ENCODE measurements at places on chromosomes 5 and 9.
A peak's percentile ranks its signal among the peaks of the same experiment; 100 is the strongest.

- DNase-seq = no peak
These were observed 8.2 kb upstream of the TRIM14 start for GRCh38 chr9:98127226-98127625.

DNA sequence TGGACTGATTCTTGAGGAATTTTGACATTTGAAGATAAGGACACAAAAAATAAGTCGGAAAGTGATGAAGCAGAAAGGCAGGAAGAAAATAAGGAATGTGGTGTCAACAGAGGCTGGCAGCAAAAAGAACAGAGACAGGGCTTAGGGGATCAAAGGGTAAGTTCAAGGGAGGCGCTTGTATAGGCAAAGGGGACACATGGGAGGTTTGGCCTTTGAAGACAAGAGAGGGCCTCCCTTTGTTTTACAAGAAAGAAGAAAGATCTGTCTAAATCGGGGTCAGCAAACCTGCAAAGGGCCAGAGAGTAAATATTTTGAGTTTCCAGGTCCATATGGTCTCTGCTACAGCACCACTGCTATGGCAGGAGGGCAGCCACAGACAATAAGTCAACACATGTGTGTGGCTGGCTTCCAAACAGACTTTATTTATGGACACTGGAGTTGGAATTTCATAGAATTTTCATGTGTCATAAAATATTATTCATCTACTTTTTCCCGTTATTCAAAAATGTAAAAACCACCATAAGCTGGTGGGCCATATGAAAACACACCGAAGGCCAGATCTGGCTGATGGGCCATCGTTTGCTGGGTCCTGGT is 112.0 kb upstream of the FBXL7 start:
- no peak for DNase-seq

- DNase-seq = no peak
These were observed 153.5 kb downstream of the MAT2B start for GRCh38 chr5:163658702-163659567.

DNA sequence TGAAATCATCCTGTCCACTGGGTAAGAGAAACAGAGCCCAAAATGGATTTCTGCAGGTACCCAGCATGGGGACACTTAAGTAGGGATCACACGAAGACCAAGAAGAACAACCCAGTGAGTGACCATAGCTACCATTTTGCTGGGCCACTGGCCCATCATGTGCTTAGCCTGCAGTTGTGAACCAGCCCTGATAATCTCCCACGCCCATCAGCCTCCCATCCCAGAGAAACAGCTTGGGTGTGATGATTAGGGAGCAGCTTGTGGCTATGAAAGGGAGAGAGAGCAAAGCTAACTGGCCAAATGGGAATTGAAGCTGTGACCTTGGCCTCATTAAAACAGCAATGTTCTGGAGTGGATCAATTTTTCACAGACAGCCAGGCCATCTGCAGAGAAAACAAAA is 138.5 kb downstream of the SLC24A2 start:
- no peak for DNase-seq

DNA sequence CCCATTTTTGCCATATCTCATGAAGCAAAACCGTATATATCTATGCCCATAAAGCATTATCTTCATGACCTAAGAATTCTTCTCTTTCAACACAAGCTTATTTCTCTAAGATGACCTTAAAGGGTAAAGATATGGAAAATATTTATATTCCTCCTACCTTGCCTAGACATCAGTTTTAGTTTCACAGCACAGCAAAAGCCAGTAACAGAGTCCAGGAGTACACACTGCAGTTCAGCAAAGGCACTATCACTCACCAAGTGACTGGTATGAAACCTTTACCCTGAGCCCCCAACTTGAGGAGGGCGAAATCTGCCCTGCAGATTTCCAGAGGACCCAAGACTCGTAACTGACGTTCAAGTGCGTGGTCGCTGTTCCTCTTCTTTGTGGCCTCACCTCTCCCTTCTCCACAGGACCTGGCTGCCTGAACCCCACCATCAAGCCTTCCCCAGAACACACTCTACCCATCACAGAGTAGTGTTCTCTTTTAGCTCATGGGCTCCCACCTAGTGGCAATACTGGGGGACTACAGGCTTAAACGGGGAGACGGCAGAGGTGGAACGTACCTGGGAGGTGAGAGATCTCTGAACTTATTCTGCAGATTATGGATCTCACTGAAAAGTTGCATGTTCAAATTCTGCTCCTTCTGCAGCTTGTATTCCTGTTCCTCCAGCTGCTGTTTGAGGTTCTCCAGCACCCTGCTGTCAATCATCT is 141.0 kb downstream of the CDK5RAP2 start:
- no peak for DNase-seq

DNA sequence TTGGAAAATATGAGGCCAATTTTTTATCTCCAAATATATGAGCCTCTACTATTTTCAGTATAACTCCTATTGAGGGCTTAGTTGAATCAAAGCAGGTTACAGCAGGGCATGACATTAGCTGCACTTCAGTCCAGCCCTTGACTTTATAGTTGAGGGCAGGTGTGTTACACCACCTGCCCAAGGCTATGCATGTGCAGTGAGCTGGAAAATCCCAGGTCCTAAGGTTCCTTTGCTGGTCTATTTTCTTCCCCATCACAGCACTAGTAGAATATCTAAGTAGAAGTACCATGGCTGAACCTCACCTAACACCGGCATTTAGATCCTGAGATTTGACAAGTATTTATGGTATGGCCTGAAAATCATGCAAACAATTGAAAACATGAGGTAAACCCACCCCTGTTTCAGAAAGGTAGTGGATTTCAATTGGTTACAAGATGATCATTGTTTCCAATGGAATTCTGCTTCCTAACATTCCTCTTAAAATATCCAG is 201.1 kb downstream of the SEMA5A start:
- peak; percentile 37 for DNase-seq

DNA sequence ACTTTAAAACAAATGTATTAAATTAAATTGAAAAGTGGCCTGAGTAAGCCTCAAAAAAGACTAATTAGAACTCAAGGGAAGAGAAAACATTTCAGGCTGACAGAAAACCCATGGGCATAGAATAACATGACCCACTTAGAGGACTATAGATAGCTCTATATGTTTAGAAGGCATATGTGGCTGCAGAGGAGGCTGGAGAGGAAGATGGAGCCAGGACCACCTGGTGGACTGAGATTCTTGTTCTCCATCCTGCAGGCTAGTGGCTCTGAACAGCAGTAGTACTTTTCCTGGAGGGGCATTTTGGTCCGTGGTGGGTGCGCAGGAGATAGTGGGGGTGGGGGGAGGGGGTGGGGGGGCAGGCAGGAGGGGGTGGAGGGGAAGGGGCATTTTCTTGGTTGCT is 10.3 kb upstream of the NPR2 start:
- no peak for DNase-seq

GRCh38 chr5:124524552-124525232 is 221.7 kb downstream of the ZNF608 start:
- no peak for DNase-seq

DNA sequence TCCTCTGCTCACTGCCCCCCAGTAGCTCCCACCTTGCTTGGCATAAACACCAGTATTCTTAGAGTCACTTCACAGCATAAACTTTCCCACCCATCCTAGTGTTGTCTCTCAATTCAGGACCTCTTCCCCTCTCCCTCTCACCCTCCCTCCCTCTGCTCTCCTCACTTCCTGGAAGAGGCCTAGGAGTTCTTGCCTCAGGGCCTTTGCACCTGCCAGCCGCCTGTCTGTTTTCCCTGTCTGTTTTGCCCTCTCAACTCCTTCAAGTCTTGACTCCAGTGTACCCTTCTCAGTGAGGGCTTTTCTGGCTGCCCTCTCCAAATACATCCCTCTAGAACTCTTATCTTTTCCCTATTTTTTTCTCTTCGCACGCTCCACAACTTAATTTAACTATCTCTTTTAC is 86.2 kb downstream of the ENTREP1 start:
- no peak for DNase-seq

DNA sequence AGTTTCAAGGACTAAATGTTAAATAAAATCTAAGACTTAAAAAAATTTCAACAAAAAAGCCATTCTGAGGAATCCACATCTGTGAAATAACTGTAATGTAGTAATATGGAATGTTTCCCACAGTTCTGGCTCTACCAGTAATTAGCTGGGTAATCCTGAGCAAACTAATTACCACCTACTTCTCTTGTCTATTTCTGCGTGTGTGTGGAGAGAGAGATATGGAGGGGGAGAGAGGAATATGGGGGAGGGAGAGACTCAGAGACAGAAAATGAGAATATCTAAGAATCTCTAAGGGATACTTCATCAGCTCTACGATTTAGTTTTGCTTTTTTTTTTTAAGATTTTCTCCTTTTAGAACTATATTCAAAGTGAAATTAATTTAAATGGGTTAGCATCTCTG is 28.0 kb downstream of the TBCA start:
- no peak for DNase-seq

- no peak for DNase-seq
These were observed 156.4 kb upstream of the ADAMTS16 start for GRCh38 chr5:4983701-4984100.

GRCh38 chr5:154647761-154648145 is 107.4 kb upstream of the LARP1 start:
- DNase-seq = no peak

GRCh38 chr9:138098908-138099791 is 221.6 kb downstream of the CACNA1B start:
- DNase-seq = no peak

DNA sequence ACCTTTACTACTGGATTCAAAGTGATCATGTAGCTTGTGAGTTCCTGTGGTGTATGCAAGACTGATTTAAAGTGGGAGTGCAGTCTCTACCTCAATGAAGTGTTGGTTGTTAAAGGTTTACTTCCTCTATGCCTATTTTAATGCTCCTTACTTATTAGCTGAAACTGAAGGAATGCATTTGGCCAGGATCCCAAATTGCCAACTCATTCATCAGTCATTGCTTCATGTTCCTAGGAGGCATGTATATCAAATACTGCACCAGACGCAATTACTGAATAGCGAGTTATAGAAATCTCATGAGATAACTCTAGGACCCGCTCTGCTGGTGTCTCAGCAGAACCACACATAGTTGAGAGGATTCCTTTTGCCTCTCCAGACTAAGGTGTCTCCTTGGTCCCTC is 143.0 kb upstream of the RPS23 start:
- no peak for DNase-seq

DNA sequence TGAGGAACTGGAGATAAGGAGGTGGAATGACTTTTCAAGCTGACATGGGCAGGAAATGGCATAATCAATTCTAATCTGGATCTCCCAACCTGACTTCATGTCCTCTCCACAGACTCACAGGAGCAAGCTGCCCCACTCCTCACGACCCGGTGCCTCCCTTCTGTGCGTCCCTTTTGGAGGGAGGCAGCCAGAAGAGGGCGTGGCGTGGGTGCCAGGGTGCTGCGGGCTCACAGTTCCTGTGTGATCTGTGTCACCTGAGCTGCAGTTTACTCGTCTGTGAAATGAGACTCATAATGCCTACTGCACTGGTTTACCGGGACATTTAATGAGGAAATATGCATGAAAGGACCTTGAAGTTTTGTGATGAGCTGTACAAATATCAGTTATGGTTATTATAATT is 207.4 kb downstream of the DAB2IP start:
- DNase-seq = no peak

GRCh38 chr5:96125231-96125891 is 163.7 kb upstream of the ELL2 start:
- no peak for DNase-seq

DNA sequence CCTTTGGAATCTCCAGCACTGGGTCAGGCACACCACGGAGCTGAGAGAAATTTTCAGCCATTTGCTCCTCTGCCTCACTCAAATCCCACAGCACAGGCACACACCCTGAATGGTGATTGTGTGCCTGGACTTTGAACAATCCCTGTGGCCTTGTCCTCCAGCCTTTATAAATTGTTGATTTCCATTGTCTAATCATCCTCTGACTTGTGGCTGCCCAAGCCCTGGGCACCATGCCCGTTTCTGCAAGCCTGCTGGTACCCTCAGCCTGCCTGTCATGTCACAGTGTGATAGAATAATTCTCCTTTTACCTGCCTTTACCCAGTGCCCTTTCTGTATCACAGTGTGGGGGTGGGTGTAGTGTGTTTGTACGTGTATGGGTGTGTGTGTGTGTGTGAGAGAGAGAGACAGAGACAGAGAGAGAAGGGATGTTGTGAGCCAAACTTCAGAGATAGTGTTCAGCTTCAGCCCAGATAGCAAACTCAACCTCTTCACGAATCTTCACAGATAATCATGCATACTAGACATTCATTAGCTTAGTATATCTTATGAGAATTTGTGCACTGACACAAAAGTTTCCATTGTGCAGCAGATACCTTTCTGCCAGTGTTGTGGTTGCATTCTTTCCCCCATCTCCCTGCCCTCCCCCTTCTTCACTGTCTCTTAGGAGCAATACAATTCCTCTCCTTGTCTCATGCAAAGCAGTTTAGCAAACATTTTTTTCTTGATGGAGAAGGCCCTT is 27.8 kb upstream of the SLC44A1 start:
- no peak for DNase-seq

DNA sequence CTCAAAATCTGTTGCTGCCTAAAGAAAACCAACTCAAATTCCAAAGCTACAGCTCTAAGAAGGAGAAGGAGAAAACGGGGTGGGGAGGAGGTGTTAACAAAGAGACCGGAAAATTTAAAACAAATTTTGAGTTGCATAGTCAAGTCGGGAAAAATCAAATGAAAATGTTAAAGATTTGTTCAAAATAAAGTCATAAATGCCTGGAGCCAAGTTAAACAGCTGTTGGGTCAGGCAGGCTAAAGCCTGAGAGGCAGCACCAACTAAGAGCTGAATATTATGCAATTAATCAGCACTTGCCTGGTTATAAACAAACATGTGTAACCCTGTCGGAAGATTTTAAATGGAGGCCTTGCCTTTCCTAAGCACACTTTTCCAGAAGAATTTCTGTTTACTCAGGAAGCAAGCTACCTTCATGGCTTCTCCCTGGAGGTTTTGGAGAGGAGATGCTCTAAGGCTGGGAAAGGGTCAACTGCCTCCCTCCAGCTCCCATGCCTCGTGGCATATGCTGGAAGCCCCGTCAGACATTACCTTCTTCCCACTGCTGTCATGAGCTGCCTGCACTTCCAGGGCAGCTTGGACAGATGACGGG is 270.5 kb downstream of the DMRT2 start:
- DNase-seq = no peak

GRCh38 chr9:125745682-125746016 is 1.5 kb upstream of the PBX3 start:
- no peak for DNase-seq

- no peak for DNase-seq
These were observed 11.1 kb upstream of the ORM1 start for GRCh38 chr9:114311571-114312512.
